ENCODE measurements at places on chromosomes 2 and 18. TPM values are rescaled to one million over a fixed set of nuclear protein-coding genes. Genes with fewer than 3 reads are reported as not detected.

Gene GKN2
- not detected for total RNA-seq

Gene RAPGEF4
- total RNA-seq = 0.50 TPM

Gene VSNL1
- not detected for total RNA-seq

Gene SLC14A1
- 1.3 TPM for total RNA-seq

Gene PHOSPHO2
- 2.2 TPM for total RNA-seq

Gene IL36RN
- total RNA-seq = not detected

Gene POTEI
- total RNA-seq = not detected

DNA sequence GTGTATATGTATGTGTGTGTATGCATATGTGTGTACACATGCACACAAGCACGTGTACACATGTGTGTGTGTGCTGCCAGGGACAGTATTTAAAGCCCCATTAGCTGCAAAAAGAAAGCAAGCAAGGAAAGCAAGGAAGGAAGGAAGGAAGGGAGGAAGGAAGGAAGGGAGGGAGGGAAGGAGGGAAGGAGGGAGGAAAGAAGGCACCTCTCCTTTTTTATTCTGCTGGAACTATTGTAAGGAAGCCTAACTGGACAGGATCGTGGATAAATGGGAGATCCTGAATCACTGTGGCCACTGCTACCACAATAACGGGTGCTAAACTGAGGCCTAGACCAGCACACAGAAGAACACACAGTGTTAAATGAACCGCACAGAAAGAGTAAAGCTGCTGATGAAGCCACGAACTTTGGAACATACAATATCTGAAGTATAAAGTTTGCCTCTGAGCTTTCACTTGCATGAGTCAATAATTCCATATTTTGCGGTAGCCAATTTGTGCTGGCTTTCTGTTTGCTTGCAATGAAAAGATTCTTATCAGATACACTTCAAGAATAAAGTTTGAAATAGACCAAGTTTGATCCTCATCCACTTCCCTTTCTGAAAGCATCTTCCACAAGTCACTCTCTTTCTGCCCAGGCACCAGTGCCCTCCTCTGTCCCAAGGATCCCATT is 15.5 kb downstream of the CACNB4 start:
- no peak for DNase-seq

- DNase-seq = no peak
Measured at GRCh38 chr2:173547499-173547898, 192.8 kb downstream of the CDCA7 start.

GRCh38 chr18:58229162-58229561 is 185.1 kb downstream of the NEDD4L start:
- no peak for DNase-seq

DNA sequence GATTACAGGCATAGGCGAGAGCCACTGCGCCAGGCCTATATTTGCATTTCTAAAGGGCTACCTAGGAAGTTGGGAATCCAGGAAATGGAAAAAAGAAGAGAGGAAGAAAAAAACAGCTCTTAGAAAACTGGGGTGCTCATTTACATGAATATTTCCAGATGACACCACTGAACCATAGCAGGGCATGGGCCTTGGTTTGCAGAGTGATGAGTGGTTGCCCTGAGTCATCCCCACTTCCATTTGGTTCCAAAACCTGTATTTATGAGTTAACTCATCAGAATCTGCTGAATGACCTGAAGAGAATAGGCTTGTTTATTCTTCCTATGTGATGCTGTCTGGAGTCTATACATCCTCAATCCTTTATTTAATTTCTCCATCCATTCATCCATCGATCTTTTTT is 36.2 kb downstream of the EHD3 start:
- DNase-seq = no peak

DNA sequence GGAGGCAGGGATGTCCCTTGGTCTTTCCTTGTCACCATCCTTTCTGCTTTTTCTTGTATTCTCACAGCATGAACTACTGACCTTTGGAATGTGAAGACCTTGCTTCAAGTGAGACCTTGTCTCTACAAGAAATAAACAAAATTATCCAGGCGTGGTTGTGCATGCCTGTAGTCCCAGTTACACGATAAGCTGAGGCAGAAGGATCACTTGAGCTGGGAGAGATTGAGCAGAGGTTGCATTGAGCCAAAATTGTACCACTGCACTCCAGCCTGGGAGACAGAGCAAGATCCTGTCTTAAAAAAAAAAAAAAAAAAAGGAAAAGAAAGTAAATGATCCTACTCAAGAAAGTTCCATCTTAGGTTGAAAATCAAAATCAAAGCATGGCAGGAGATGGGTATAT is 173.7 kb downstream of the IRS1 start:
- DNase-seq = no peak

DNA sequence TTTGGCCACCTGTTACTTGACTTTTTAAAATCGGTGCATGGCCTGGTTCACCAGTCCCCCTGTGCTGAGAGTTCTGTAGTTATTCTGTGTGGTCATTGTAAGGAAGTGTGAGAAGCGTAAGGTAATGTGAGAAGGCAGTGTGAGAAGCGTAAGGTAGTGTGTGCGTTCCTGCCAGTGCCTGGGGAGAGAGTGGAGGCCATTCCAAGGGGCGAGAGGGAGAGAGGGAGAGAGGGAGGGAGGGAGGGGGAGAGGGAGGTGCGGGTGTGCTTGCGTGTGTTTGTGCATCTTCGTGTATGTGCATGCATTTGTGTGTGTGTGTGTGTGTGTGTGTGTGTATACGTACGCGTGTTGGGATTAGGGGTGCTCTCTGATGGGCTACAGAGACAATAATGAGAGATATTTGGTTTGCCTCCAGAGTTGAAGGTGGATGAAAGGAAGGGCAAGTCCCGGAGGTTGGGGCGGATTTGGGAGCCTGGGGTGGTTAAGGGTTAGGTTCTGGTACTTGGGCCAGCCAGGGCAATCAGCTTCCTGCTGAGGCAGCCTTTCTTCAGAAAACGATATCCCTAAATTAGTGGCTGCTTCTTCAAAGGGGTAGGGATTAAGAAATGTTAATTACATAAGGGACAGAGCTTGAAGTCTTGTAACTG is 53.7 kb downstream of the SGPP2 start:
- DNase-seq = no peak

DNA sequence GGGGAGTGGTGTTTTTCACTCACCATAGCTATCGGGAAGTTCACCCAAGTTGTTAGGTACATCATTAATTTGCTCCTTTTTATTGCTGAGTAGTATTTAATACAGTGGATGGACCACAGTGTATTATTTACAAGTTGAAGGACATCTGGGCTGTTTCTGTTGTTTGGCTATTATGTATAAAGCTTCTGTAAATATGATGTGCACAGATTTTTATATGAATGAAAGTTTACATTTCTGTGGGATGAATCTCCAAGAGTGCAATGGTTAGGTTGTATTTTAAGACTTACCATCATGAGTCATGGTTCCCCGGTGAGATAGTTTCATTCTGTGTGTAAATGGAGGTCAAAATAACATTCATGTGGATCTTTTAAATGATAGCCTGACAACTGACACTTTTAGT is 337.4 kb downstream of the PTPRM start:
- DNase-seq = no peak

DNA sequence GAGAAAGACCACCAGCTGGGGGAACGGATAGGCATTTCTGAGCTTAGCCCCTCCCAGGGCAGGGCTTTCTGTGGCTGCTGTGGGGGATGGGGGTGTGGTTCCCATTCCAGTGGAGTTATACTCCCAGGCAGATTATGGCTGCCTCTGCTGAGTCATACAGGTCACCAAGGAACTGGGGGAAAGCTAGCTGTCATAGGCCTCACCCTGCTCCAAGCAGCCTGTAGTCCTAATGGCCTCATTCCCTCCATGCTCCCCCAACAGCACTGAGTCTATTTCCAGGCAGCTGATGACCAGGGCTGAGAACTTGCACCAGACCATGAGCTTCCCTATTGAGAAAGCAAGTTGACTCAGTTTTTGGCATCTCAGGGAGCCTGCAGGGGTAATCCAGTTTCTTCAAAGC is 87.1 kb downstream of the GPR39 start:
- DNase-seq = no peak

DNA sequence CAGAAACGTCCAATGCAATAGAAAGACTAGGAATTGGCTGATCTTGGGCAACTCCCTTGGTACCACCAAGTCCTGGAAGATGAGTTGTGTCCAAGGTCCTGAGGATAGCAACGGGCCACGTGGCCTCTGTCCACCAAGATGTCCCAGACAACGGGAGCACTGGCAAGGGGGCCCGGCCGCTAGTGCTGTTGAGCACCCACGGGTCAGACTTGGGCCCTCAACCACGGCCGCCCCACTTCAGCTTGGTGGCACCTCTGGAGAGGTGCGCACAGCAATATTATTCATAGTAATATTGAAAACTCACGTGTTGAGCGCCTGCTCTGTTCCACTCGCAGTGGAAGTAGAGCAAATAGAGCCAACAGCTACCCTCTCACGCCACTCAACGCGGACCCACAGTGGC is 19.0 kb downstream of the PASK start:
- no peak for DNase-seq

DNA sequence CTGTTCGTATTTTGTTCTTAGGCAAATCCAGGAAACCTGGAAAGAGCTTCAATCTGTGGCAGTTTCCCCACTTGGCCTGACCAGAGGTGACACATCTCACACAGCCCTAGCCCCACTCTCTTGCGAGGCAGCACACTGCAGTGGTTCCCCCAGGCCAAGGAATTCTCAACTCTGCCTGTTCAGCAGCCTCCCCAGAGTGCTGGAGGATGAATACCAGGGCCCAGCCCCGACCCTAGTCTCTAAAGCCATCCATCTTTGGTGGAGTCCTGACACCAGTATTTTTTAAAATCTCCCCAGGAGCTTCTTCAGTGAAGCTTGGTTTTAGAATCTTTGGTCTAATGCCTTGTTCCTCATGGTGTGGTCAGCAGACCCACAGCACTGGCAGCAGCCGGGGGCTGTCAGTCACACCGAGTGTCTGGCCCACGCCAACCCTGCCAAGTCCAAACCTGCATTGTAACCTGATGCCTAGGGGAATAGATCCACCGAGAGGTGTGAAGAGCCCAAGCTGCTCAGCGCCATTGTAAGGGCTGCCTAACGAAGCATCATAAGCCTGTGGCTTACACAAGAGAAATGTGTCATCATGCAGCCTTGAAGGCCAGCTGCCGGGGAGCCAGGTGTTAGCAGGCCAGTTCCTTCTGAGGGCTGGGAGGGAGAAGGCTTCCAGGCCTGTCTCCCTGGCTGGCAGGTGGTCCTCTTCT is 428.7 kb upstream of the ID2 start:
- DNase-seq = no peak

GRCh38 chr2:59440491-59440890 is 1113.0 kb downstream of the BCL11A start:
- no peak for DNase-seq

GRCh38 chr2:239714116-239714515 is 311.0 kb downstream of the NDUFA10 start:
- DNase-seq = no peak

DNA sequence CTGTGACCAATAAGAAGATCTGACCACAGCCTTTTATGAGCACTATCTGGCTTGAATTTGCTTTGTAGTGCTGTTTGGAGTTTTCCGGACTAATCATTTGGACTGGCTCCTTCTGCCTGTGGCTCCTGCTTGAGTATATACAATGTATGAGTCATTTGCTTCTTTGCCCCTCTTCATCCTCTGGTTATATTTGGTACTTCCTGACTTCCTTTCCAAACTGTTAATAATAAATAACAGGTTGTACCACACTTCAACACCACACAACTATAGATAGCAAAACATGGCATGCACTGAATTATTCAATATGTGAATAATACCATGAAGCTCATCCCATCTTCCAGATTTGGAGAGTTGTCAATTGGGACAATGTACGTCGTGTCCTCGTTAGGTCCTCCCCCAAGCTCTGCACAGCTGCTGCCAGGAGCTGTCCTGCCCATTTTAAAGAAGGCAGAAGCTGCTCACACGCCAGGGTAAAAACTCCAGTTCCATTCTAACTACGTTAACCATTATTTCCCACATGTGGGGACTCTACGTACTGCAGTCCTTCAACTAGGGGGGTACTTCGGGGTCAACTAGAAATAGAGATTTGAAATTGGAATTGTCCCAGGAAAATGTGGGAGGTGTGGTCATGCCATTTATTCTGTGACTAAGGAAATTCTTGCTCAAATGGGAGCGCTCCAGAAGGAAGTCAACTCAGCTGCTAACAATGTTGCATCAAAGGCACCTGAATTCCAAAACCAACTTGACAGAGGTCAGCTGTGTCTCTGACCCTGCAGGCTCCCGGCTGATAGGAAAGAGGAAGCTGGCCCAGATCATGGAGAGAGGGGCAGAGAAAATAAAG is 38.1 kb downstream of the ST8SIA5 start:
- no peak for DNase-seq

GRCh38 chr2:74006459-74006858 is 21.7 kb downstream of the TET3 start:
- no peak for DNase-seq

DNA sequence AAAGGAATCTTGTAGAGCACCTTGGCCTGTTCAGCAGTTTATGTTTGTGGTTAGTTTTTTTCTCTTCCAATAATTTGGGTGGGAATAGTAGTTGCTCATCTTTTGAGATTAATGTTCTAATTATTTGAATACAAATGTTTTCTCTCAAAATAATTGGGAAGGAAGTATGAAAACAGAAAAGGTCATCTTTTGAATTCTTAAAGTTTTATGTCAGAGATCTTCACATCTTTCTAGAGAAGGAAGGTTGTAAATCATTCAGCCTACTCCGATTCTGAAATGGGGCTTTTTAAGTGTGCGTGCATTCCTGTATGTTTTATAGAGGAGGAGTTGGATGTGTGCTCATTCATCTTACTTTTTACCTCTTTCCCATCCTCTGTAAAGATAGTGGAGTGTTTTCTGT is 29.0 kb downstream of the GRHL1 start:
- DNase-seq = no peak

DNA sequence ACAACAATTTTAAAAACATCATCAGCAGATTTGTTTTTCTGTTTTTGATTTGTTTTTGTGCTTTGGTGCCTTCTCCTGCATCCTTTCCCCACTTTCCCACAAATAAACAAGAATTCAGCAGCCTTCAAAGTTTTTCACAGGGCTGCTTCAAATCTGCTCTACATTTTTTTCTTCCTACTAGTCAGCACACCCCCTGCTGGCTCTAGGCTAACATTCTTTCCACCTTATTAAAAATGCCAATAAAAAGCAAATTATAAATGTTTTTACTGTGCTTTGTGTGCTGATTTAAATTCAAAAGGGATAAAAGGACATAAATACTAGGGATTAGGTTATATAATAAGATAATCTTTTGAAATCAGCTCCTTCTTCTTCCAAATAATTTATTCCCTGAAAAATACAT is 6.2 kb upstream of the CNTNAP5 start:
- DNase-seq = no peak

- no peak for DNase-seq
Measured at GRCh38 chr18:7637269-7637668, 70.2 kb downstream of the PTPRM start.

Data from activated CD4-positive, alpha-beta T cell treated with anti-CD3 and anti-CD28 coated beads for 36 hours (primary cell).